Activated CD8-positive, alpha-beta memory T cell treated with anti-CD3 and anti-CD28 coated beads for 4 hours (primary cell): ENCODE measurements at places on chromosomes 3 and 15.

- no peak for DNase-seq
Measured at GRCh38 chr3:121883507-121883906, 10.7 kb upstream of the SLC15A2 start.

DNA sequence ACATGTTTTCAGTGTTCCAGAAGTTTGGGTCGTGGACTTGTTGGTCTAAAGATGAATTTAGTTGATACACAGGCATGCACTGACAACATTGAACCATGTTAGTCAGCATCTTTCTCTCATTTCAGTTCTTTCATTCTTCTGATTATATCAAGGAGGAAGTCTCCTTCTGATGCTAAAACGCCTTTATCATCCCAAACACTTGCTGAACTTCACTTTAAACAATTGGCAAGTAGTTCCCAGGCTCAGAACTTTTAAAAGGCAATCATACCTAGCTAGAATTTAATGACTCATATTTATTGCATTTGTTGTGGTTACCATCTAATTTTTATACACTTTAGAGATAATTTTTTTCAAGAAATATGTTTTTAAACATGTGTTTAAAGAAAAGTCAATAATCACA, 15.9 kb downstream of the LMCD1 start:
- DNase-seq, result no peak

DNA sequence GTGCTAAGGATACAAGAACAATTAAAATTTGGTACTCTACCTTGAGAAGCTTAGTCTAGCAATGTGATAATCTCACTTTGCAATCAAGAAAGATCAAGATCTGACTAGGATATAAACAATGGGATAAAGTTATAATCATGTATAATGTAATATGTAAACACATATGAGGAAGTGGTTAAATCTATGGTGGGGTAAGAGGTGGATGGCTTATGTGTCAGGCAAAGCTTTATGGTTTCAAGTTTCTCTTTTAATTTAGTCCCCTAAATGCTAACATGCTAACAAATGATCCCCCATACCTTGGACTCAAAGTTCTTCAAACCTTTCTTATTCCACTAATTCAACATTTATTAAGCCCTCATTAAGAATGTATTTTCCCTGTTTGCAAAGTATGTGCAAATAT, 2.5 kb downstream of the RSL24D1 start:
- DNase-seq, result no peak

DNA sequence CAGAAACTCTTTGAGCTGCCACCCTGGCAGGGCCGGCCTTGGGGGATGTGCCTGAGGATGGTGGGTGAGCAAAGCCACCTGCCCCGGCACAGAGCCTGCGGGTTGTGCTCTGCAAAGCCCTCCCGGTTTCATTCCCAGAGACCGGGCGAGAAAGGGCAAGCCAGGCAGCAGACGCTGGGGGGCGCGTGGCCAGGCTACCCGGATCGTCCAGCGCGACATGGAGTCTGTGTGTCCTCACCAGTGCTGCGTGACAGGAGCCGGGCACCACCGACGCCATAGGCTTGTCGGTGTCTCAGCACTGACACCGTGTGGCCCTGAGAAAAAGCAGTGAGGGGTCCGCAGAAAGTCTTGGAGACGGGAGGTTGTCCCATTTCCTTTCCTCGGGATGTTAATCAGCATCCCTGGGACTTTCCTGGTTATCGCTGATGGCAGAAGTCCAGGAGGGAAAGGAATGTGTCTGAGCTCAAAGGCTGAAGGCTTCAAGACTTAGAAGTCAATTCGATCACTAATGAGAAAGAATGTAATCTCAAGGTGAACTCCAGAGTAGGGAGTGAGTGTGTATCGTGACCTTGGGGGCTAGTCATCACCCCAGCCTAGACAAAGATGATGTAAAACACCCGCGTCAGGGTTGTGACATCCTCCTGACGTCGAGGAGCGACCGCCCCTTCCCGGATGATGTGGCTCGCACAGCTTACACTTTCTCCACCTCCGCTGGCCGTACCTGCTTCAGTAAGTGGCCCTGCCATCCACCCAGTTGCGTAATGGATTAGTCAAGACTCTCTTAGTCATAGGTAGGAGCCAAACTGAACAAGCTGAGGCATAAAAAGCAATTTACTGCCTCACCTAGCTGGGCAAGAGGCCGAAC, 36.3 kb upstream of the PLA2G4E start:
- DNase-seq, result no peak

- DNase-seq, result no peak
Measured at GRCh38 chr3:149000206-149000745, 8.9 kb downstream of the GYG1 start.

DNA sequence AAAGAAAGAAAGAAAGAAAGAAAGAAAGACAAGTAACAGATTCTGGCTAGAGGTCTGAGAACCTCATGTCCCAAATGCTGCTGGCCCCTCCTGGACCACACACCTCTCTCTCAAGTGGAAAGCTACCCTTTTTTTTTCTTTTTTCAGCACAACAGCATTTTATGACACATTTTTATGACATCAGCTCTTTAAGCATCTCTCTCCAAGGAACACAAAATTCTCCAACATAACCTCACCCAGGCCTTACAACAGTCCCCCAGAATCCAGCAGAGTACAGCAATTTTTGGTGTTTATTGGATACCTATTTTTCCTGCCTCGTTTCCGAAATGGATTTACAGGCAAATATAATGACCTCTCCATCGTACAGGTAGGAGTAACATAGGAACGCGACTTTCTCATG, 11.2 kb upstream of the NTRK3 start:
- DNase-seq, result no peak

- DNase-seq, result no peak
Measured at GRCh38 chr15:89822026-89822425, 7.4 kb upstream of the ANPEP start.

DNA sequence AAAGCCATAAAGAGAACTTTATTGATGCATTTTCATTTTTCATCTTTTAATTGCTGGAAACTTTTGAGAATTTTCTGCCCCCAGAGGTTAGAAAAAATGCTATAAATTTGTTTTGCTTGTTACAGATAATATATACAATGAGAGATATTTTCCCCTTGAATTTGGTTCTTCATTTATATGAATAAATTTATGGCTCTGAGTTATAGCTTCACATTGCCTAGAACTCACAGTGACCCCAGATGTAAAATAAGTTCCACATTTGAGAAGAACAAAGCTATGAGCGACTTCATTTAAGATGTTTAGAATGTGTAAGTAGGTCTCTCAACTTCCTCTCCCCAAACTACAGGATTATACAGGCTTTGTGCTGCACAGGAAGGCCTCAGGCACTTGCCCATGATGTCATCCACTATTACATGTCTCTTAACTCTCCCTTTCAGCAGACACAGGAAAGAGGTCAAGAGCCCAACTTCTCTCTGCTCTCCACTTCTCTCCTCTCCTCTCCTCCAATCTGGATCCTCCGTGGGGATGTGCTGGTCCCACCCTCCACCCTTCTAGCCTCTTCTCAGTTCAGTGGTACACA, 92.8 kb downstream of the DUT start:
- no peak for DNase-seq

GRCh38 chr3:36957862-36958686, 13.2 kb upstream of the TRANK1 start:
- no peak for DNase-seq

DNA sequence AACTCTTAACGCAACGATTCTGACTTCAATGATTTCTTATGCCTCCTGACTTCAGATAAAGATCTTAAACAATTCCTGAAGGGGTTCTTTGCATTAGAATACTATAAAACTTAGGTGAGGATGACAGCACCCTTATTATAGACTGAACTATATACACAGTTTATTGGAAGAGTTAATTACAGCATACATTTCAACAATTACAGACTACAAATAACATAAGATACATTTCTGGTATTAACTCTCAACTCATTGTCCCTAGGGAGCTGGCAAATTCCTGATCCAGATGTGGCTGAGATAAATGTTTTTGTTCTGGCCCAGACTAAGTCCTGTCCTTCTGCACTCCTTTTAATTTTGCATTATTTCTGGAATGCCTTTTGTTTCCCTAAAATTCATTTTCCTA, 155.5 kb upstream of the TMC3 start:
- DNase-seq, result no peak

DNA sequence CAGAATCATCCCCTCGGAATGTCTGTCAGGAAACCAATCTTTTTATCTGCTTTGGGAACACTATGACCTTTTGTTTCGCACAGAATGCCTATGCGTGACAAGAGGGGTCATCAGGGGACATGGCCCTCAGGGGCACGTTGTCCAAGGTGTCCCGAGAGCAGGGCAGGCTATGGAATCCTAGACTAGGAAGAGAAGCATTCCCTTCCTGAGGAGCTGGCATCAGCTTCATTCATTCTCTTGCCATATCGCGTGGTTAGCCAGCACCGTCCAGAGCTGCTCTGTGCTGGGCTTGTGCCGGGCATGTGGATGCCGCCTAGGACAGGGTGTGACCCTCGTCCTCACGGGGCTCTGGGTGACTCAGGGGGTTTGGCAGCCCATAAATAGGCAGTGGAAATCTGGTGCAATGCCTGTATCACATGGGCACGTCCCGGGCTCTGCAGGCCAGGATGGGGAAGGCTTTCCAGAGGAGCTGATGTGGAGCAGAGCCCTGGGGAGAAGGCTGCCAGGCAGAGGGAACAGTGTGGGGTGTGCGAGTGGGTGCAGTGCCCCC, 117.8 kb downstream of the TMEM266 start:
- no peak for DNase-seq

DNA sequence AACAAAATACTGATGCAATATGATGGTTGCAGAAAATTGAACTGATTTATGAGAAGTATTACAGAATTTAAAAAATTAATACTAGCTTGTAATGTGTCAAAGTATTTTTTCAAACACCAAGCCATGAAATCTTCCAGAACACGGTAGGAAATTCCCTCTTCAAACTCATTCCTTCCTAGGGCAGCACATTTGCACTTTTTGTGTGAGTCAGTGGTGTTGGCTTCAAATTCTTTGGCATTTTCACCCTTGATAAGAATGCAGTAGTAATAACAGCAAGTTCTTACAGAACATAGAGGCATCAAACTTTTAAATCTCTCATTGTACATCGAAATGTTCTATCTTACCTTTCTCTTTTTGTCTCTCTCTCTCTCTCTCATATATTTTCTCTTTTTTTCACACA, 191.8 kb downstream of the CGGBP1 start:
- DNase-seq, result no peak
